Hypothalamus (tissue), 51 donors: ENCODE measurements at places on chromosomes 12 and 14.

DNA sequence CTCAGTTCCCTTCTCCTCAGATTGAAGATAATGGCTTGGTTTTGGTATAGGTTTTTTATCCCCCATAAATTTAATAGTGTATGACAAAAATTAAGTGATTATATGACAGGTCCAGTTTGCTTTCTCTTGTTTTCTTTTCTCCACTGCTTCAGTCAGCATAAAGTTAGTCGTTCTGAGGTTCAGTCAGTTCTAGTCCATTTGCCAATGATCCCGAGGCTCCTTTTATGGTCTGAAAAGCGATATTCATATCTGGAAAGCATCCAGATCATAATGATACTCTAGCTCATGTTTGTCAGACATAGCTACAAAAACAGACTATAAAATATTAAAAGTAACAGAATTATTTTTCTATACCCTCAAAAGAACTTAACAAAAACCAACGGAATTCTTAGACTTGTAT is 67.1 kb upstream of the SLC38A4 start:
- no peak for DNase-seq

- DNase-seq: no peak
Observed at GRCh38 chr14:78576437-78577166, 406.4 kb downstream of the NRXN3 start.

DNA sequence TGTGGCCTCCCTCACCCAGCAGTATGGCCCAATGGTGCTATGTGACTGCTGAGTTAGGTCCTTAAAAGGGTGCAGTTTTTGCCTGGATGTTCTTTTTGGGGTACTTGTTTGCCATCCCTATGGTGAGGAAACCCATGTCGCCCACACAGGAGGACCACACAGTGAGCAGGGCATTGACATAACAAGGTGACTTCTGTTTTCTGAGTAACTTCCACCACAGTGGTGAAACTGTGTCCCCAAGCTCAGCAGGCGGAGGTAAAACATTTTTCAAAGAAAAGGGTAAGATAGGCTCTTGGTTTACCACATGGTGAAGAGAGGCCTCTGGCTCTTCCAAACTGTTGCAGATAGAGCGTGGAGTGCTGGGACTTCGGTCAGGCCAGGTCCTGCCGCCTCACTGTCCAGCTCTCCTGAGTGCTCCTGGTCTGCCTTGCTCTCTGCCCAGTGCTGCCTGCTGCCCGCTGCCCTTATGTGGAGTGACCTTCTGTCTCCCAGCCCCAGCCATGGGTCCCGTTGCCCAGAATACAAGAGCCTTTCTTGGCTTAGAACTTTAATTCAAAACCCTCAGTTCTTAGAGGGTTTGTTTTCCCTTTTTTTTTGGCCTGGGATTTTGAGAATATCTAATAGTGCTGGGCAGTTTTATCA is 54.0 kb downstream of the TRAF3 start:
- no peak for DNase-seq

DNA sequence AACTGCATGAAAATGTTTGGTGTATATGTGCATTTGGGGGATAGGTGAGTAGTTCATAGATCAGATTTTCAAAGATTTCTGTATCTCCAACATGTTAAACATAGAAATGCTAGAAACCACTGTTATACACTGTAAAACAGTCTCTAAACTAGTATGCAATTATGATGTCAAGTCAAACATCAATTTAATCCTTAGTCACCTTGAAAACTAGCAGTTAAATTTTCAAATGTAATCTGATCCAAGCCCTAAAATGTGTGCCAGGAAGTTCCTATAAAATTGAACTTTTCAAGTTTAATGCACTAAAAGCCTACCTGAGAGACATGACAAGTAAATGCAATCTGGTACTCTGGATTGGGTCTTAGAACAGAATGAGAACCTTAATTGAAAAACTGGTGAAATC is 14.5 kb downstream of the SLC35F4 start:
- DNase-seq: no peak

- no peak for DNase-seq
Observed at GRCh38 chr14:68719634-68720384, 73.1 kb downstream of the ZFP36L1 start.

DNA sequence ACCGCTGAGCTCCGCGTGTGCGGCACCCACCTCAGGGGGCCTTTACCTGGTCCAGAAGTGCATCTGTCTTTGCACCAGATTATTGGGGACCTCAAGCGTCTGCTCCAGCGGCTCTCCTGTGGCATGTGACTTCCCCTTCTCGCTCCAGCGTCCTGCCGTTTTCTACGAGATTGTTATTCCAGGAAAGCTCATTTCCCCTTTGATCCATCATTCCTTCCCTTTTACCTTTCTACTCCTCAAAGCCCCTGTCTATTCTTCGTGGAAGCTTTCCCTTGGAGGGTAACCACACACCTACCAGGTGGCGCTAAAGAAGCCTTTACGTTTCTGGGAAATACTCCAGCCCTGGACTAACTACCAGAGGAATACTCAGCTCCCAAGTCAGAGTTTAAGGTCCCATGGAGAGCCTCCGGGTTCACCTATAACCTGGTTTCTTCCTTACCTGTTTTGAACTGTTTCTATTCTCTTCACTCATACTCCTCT is 1.5 kb downstream of the FKBP4 start:
- DNase-seq: no peak

GRCh38 chr12:58727521-58727920 is 192.8 kb downstream of the LRIG3 start:
- no peak for DNase-seq

- no peak for DNase-seq
Observed at GRCh38 chr12:52249511-52250047, 16.5 kb downstream of the KRT7 start.

DNA sequence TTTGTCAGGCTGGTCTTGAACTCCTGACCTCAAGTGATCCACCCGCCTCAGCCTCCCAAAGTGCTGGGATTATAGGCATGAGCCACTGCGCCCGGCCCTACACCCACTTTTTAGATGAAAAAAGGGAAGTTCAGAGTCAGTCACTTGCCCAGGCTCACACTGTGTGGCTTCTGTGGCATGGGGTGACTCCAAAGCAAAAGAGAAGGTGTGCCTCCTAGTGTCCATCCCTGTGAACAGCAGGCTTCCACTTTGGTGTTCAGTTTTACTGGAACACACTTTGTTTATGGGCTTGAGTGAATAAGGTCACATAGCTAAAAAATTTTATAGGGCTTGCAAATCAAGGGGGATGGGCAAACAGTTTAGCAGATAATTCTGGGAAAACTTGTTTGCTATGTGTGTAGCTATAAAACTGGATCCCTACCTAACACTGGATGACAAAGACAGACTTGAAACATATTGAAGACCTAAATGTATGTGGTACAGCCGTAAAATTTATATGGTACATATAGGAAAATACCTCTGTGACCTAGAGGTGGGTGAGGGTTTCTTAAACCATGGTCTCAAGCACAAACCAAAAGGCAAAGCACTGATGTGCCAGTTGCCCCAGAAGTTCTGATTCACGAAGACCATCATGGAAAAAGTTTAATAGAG is 54.9 kb downstream of the EID3 start:
- no peak for DNase-seq

DNA sequence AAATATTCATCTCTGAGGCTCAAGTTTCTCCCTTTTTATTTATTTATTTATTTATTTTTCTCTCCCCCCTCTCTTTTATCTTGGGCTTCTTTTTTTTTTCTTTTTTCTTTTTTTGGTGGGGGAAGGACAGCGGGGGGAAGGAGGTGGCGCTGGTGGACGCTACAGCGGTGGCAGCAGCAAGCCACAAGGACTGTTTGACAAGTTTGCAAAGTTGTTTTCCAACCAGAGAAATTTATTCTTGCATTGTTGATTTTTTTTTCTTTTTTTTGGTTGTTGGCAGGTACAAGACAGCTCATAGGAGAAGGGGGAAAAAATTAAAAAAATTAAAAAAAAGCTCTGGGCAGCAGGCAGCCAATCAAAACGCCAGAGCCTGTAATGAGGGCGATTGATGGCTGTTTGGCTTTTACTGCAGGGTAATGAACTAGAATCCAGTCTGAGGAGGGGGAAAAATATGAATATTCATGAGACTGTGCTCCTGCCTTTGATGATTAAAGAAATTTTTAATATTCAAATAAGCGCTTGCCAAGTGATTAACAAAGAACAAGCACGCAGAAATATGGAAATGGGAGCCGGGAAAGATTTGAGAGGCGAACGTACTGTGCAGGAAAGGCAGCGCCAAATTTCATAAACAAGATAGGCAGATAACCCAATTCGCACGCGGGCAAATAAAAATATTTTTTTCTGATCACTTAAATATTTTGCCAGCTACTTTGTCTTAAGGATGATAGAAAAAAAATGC is 36.2 kb downstream of the BCL11B start:
- no peak for DNase-seq
